Kidney (tissue), 22 donors: ENCODE measurements at places on chromosomes 3 and 15. TPM values are rescaled to one million over a fixed set of nuclear protein-coding genes. Genes with fewer than 3 reads are reported as not detected.
A peak's percentile ranks its signal among the peaks of the same experiment; 100 is the strongest.

DNA sequence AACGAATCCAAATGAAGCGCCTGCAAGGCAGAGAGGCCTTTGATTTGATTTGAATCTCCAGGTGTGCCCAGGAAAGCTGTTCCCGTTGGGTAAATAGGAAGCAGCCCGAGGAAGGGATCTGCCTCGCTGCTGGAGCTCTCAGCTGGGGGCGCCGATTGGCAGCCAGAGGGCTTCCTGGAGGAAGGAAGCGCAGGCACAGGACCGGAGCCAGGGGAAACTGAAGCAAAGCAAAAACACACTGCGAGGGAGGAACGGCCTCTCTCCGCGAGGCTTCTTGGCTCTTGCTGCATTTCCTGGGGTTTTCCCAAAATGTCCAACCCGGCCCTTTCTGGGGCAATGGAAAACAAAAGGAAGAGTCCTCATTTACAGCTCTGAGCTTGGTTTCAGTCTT, 80.3 kb downstream of the TMEM266 start:
- no peaks in the 10 kb centered on the region for H3K4me1 ChIP-seq
- no peak overlapping the region for H3K4me3 ChIP-seq
- H3K27me3 ChIP-seq: no peaks in the 10 kb centered on the region
- no peak overlapping the region for H3K27ac ChIP-seq

- H3K4me1 ChIP-seq: no peaks in the 10 kb centered on the region
- H3K4me3 ChIP-seq: no peak overlapping the region
- no peak for DNase-seq
- no peaks in the 10 kb centered on the region for H3K27me3 ChIP-seq
These were observed 342.1 kb downstream of the TBL1XR1 start for GRCh38 chr3:176855213-176855612.

DNA sequence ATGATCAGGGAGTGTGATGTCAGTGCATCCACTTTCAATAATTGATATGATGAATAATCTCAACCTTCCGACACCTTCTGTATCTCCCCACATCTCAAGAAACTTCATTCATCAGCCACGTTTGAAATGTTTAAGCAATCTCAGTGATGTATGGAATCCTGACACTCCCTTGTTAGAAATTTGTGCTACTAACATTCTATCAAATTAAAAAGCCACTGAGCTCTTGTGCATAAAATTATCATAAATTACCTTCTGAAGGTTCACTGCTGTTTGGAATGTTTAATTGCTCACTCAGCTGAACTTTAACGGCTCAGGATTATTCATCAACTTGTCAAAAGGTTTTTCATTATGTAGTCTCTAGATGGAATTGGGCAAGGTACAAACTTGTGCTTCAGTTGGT, 108.4 kb upstream of the DPH6 start:
- no peak overlapping the region for H3K4me3 ChIP-seq
- no peak overlapping the region for H3K27ac ChIP-seq
- peak; percentile 64 for DNase-seq
- no peaks in the 10 kb centered on the region for H3K36me3 ChIP-seq
- peaks cover 8% of the 10 kb centered on the region for H3K4me1 ChIP-seq

DNA sequence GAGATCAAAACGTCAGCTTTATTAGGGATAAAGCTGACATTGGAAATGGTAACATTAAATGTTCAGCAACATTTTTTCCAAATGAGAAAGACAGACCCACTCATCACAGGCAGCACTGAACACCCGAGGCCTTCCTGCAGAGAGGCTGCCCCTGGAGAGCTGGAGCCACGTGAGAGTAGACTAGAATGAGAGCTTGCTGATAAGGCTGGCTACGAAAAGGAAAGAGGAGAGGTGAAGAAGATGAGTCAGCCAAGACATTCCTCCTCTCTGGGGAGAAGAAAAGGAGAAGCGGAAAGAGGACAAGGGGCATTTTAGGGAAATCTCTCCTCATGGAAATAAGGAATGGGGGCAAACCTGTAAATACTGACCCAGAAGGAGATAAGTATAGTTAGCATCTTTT, 7.3 kb downstream of the CYP19A1 start:
- no peaks in the 10 kb centered on the region for H3K36me3 ChIP-seq
- no peaks in the 10 kb centered on the region for H3K4me1 ChIP-seq
- no peaks in the 10 kb centered on the region for H3K27me3 ChIP-seq

DNA sequence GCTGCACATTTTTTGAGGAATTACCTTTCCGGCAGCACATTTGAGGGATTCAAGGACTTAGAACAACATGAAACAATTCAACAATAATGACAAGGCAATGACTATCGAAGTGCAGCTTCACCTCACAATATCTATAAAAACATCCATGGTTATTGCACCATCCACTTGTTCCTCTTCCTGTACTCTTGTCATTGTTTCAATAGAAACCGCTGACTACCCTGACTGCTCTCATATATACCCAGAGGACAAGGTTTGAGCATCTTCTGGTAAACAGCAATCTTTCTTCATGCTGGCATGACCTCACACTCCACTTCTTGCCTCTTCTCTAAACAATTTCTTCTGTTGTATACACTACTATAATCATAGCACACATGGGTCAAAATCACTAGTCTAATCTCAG, 864.9 kb downstream of the FHIT start:
- H3K36me3 ChIP-seq: no peaks in the 10 kb centered on the region
- no peak overlapping the region for H3K27ac ChIP-seq
- no peak overlapping the region for H3K4me3 ChIP-seq

The NOX5 gene
- total RNA-seq: 0.60 TPM

The RASGRP1 gene
- total RNA-seq: 12.5 TPM

GRCh38 chr15:92383519-92384324, 10.0 kb upstream of the ST8SIA2 start:
- H3K4me1 ChIP-seq: no peaks in the 10 kb centered on the region
- H3K27ac ChIP-seq: no peak overlapping the region
- no peak overlapping the region for H3K4me3 ChIP-seq

The DLEC1 gene
- 3.3 TPM for total RNA-seq

GRCh38 chr3:61768284-61769037, 207.1 kb downstream of the PTPRG start:
- H3K4me3 ChIP-seq: no peak overlapping the region
- H3K27ac ChIP-seq: no peak overlapping the region
- no peaks in the 10 kb centered on the region for H3K27me3 ChIP-seq
- no peaks in the 10 kb centered on the region for H3K36me3 ChIP-seq

DNA sequence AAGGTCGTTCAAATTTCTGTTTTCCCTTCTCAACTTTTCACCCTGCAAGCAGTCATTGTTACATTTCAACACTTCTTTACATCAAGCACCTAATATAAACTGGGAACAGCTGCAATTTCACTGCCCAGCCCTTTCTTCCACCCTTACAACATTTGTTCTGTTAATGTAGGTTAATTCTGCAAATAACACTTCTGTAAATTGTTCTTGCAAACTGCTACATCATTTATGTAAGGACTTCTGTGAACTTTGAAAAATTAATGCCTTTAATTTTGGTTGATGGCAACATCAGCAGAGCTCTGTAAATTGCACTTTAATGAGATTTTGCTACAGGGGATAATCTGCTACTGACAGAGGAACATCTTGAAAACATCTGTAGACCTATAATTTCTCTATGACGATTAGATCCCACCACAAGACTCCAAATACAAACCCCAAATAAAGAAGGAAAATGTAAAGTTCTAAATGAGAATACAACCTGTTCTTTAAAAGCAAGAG, 93.5 kb downstream of the ZIC4 start:
- H3K4me3 ChIP-seq: no peak overlapping the region
- H3K27ac ChIP-seq: no peak overlapping the region
- DNase-seq: no peak
- H3K27me3 ChIP-seq: no peaks in the 10 kb centered on the region

The SEMA3F gene
- 39.9 TPM for total RNA-seq

The IMPDH2 gene
- total RNA-seq: 132 TPM

The TRAT1 gene
- total RNA-seq: 1.9 TPM

GRCh38 chr15:71456811-71457210, 341.5 kb downstream of the THSD4 start:
- H3K27ac ChIP-seq: no peak overlapping the region
- H3K4me1 ChIP-seq: no peaks in the 10 kb centered on the region
- H3K27me3 ChIP-seq: no peaks in the 10 kb centered on the region
- DNase-seq: no peak
- H3K36me3 ChIP-seq: no peaks in the 10 kb centered on the region

The DISP2 gene
- 0.69 TPM for total RNA-seq

The TM4SF4 gene
- total RNA-seq: 0.94 TPM

The ELL3 gene
- total RNA-seq: 2.5 TPM

DNA sequence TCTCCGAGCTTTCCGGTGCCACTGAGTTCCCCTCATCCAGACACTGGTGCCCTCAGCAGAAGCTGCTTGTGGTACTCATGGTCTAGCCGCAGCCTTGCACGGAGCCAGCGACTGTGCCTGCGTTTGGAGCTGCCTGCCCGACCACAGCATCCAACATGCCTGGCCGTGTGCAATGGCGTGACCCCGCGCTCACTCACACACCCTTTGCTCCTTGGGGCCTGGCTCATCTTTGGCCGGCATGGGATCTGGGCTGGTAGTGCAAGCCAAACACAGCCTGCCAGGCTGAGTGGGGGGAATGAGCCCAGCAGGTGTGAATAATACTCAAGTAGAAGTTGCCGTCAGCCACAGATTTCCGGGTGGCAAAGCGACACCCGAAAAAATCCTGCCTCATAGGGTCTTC, 1178.7 kb upstream of the GBE1 start:
- no peaks in the 10 kb centered on the region for H3K36me3 ChIP-seq
- DNase-seq: no peak
- no peaks in the 10 kb centered on the region for H3K4me1 ChIP-seq

The SGO1 gene
- 0.72 TPM for total RNA-seq

The TMEM108 gene
- 0.91 TPM for total RNA-seq

The CRTAP gene
- total RNA-seq: 192 TPM

The ADAMTS7 gene
- total RNA-seq: 3.1 TPM

DNA sequence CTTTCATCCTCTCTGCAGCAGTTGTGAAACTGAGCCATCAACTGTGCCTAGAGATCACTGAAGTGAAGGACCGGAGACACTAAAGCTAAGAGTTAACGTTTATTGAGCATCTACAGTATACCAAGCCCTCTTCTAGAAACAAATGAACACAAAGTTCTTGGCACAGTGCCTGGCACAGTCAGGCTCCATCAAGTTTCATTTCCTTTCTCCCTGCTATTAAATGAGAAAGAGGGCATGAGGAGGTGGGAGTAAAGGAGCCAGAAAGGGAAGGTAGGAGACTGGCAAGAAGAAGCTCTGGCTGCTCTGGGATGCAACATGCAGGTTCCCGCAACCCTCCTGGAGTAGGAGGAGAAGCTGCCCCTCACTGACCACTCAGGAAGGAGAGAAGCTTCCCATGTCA, 30.6 kb downstream of the CYP19A1 start:
- no peak overlapping the region for H3K27ac ChIP-seq
- H3K36me3 ChIP-seq: no peaks in the 10 kb centered on the region
- DNase-seq: no peak
- no peaks in the 10 kb centered on the region for H3K4me1 ChIP-seq
- no peaks in the 10 kb centered on the region for H3K27me3 ChIP-seq

The SLC28A2 gene
- total RNA-seq: not detected

GRCh38 chr15:67050062-67050461, 15.3 kb upstream of the SMAD3 start:
- H3K36me3 ChIP-seq: no peaks in the 10 kb centered on the region
- peak overlapping the region; percentile 97 for H3K27ac ChIP-seq
- no peak for DNase-seq
- H3K27me3 ChIP-seq: no peaks in the 10 kb centered on the region
- H3K4me1 ChIP-seq: peaks cover 49% of the 10 kb centered on the region
- no peak overlapping the region for H3K4me3 ChIP-seq
